ELF-1 (cell line): ENCODE measurements at places on chromosomes 4 and X.
A peak's percentile ranks its signal among the peaks of the same experiment; 100 is the strongest.

- DNase-seq, result peak; percentile 55
Observed at GRCh38 chr4:150280081-150280895, 202.0 kb downstream of the DCLK2 start.

- DNase-seq, result no peak
Observed at GRCh38 chrX:29397506-29397905, 810.3 kb downstream of the IL1RAPL1 start.

DNA sequence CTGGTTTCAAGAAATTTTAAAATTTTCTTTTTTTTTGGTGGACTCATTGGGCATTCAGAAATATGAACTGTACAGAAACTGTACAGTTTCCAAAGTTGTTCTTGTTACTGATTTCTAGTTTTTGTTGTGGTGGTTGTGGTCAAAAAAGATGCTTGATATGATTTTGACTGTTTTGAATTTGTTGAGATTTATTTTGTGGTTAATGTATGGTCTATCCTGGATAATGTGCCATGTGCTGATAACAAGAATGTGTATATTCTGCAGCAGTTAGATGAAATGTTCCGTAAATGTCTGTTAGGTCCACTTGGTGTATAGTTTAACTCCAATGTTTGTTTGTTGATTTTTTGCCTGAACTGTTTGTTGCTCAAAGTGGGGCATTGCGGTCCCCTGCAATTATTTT, 127.6 kb upstream of the NUDT6 start:
- DNase-seq, result no peak

DNA sequence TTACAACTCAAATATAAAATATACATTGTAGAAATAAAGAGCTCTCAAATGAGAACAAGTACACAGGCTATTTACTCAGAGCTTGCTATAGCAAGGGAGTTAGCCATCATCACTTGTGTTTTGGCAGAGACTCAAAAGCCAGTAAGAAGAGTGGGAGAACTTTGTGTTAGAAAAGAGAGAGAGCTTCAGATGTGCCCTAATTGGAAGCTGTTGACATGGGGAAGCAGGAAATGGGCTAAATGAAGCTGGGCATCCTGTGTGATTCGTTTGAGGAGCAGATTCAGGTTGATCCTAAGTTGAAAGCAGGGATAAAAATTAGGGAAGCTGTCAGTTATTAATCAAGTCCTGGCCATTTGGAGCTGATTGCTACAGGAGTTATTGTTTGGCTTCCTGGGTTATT, 207.4 kb upstream of the MAOA start:
- DNase-seq, result no peak

DNA sequence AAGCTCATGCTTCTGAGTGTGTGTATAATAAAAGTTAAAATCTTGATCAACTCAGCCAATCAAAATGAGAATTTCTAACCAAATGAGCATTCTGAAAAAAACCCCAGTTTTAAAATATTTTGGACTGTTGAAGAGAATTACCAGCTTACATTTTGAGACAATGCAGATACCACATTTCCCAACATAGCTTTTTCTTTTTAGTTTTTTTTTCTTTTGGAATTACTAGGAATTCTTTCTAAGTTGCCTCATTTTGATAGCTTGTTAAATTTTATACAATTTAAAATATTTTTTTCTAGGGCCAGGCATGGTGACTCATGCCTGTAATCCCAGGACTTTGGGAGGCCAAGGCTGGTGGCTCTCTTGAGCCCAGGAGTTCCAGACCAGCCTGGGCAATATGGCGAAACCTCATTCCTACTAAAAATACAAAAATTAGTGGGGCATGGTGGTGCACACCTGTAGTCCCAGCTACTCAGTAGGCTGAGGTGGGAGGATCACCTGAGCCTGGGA, 2.2 kb downstream of the RP2 start:
- DNase-seq, result no peak

DNA sequence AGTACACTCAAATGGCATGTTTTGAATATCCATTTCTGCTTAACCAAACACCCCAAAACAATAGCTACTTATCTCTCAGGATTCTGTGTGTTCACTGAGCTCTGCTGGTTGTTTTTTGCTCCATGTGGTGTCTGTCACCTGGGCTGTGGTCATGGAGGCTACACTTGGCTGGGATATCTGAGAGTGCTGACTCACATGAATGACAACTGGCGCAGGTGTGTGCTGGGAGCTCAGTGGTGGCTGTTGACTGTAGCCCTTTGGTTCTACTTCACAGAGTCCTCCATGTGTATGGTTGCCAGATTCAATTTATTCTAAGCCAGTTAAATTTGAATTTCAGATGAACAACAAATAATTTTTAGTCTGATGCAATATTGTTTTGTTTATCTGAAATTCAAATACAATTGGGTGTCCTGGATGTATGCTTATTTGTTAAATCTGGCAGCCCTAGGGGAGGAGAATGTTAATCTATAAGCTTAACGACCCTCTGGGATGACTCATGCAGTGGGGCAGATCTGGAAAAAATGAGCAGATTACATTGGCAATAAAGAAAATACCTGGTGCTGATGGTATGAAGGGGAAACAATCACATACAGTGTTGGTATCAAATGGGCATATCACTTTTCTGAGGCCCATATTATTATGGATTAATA, 28.2 kb upstream of the TCEAL4 start:
- no peak for DNase-seq

GRCh38 chr4:135775909-135776308, 1574.3 kb upstream of the PABPC4L start:
- DNase-seq, result no peak
